ENCODE measurements at places on chromosomes 6 and 20.

GRCh38 chr20:52867305-52867704 lies 104.9 kb upstream of the TSHZ2 start:
- no peak overlapping the region for H3K4me3 ChIP-seq
- peaks cover 2% of the 10 kb centered on the region for H3K4me1 ChIP-seq
- no peak overlapping the region for H3K27ac ChIP-seq
- H3K27me3 ChIP-seq = no peaks in the 10 kb centered on the region
- no peak for DNase-seq
- no peaks in the 10 kb centered on the region for H3K36me3 ChIP-seq

DNA sequence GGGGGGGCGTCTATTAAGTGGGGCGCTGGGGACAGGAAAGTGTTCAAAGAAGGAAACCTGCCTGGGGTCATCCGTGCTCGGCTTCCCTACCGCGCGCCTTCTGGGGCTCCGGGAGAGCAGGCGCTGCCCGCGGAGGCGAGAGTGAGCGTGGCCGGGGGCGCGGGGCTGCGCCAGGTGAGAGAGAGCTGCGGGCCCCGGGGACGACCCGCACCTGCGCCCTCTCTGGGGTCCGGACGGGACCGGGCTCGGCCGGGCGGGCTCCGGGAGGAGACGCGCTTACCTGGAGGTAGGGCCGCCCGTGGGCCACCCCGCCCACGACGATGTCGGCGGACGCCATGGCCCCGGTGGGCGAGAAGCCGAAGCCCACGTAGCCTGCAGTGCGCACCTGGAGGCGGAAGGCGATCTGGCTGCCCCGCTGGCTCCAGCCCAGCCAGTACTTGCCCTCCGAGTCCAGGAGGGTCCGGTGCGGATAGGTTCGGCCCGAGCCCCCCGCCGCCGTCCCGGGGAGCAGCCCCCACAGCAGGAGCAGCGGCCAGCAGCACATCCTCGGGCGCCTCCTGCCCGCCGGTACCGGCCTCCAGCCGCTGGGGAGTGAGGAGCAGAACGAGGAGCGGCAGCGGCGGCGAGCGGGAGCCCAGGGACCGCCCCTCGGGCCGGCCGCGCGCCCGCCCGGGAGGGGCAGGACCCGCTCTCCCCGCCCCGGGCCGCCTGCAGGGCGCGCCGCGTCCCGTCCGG lies at the start of gene MOXD1:
MOXD1 (minus strand) TSS at position 593 of the 735 bp plus-strand sequence; CDS start at position 544, 49 bp downstream.
- H3K4me1 ChIP-seq = peaks cover 8% of the 10 kb centered on the region
- peaks cover 73% of the 10 kb centered on the region for H3K27me3 ChIP-seq

- H3K27me3 ChIP-seq = peaks cover 12% of the 10 kb centered on the region
- peaks cover 42% of the 10 kb centered on the region for H3K36me3 ChIP-seq
- no peak overlapping the region for H3K4me3 ChIP-seq
Measured at GRCh38 chr6:138406443-138406842, 2.4 kb downstream of the HEBP2 start.

DNA sequence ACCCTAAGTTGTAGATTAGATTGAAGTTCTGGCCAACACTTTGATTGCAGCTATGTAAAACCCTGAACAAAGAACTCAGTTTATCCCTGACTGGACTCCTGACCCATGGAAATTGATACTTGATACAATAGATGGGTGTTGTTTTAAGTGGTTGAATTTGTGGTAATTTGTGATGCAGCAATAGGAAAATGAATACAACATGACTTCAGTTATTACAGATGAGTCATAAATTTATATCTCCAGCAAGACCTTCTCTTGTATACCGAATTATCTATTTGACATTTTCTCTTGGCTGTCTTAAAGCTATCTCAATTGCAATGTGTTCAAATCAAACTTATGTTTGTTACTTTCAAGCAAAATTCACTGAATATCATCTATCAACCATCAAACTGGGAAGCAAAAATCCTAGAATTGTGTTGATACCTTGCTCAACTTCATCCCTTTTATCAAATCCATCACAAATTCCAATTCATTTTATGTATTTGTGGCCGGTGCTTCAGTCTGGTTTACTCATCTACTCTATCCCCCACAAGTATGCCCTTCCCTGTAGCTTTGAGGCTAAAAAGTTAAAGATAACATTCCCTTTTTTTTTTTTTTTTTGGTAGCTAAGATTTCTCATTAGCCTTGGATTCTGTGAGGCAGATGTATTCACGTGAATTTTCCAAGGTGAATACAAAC lies 129.4 kb upstream of the CENPW start:
- no peaks in the 10 kb centered on the region for H3K36me3 ChIP-seq
- no peak overlapping the region for H3K27ac ChIP-seq
- H3K4me1 ChIP-seq = no peaks in the 10 kb centered on the region
- no peak overlapping the region for H3K4me3 ChIP-seq
- H3K27me3 ChIP-seq = no peaks in the 10 kb centered on the region
- no peak for DNase-seq

DNA sequence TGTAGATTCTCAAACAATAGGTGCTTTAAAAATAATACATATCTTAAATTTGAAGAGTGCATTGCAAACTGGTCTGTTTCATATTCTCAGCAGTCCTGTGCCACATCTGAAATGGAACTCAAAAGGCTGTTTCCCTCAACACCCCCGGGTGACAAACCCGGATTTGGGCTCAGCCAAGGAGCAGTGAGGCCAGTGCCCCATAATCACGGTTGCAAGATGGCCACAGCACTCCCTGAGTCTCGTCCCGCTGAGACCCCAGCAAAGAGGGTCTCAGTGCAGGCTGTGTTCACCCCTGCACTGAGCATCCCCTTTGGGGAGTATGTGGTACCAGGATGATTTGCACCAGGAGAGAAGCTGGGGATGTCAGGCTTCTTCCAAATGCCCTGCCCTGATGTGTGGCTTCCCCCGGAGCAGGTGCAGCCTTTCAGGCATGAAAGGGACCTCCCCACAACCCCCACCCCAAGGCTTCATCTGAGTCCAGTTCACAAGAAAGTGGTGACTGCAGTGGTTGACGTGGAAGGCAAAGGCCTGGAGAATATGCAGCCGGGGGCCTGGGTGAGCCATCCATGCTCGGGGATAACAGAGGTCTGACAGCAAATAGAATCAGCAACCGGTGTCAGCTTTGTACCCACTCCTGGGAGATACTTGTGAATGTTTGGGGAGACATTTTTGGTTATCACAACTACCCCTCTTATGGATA lies 202.9 kb downstream of the SYNDIG1 start:
- no peaks in the 10 kb centered on the region for H3K36me3 ChIP-seq
- no peaks in the 10 kb centered on the region for H3K27me3 ChIP-seq
- H3K27ac ChIP-seq = no peak overlapping the region
- no peak overlapping the region for H3K4me3 ChIP-seq

- H3K36me3 ChIP-seq = no peaks in the 10 kb centered on the region
- H3K4me1 ChIP-seq = no peaks in the 10 kb centered on the region
- DNase-seq = no peak
- H3K4me3 ChIP-seq = no peak overlapping the region
Measured at GRCh38 chr20:57065646-57066045, 200.8 kb downstream of the BMP7 start.

DNA sequence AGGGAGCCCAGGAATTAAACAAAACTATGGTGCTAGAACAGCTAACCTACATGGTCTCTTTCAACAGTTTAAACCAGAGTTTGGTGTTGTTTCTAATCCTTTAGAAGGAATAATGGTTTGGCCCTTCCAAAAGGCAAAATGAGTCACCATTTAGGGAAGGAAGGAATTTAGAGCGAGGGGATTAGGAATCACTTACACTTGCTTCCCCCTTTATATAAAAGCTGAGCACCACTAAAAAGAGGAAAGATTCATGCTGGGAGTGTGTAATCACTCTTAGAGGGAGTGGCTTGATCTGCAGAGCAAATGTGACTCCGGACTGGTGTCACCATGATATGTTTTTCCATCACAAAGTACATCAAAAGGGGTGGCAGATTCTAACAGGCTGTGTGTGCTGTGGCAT lies 63.6 kb downstream of the F13A1 start:
- no peaks in the 10 kb centered on the region for H3K4me1 ChIP-seq
- H3K36me3 ChIP-seq = no peaks in the 10 kb centered on the region
- H3K4me3 ChIP-seq = no peak overlapping the region
- H3K27me3 ChIP-seq = peaks cover 3% of the 10 kb centered on the region
- no peak for DNase-seq

DNA sequence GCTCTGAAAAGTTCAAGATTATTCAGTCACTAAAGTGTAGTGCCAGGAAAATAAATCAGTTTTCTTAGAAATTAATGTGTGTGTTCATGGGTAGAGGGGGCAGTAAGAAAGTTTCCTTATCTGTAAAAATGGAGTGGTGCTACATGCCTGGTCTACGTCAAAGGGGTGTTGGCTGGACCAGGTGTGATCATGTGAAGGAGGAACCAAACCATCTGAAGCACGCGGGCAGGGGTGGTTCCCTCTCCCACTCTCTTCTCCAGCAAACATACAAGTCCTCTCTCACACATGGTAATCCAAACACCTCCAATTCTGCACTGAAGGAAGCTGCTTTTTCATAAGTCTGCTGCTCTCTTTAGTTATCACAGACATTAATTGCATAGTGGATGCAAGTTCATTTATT lies 63.1 kb downstream of the CLIC5 start:
- no peak overlapping the region for H3K27ac ChIP-seq
- peaks cover 4% of the 10 kb centered on the region for H3K27me3 ChIP-seq
- no peaks in the 10 kb centered on the region for H3K4me1 ChIP-seq
- DNase-seq = no peak

GRCh38 chr6:107870381-107870780 lies 46.3 kb upstream of the SCML4 start:
- H3K4me1 ChIP-seq = peaks cover 18% of the 10 kb centered on the region
- no peak overlapping the region for H3K4me3 ChIP-seq
- no peak for DNase-seq
- H3K27ac ChIP-seq = no peak overlapping the region
- no peaks in the 10 kb centered on the region for H3K27me3 ChIP-seq
- H3K36me3 ChIP-seq = peaks cover 43% of the 10 kb centered on the region

- no peak for DNase-seq
- peaks cover 21% of the 10 kb centered on the region for H3K27me3 ChIP-seq
- H3K4me1 ChIP-seq = no peaks in the 10 kb centered on the region
Measured at GRCh38 chr20:62220666-62221568, 839 bp upstream of the HRH3 start.

DNA sequence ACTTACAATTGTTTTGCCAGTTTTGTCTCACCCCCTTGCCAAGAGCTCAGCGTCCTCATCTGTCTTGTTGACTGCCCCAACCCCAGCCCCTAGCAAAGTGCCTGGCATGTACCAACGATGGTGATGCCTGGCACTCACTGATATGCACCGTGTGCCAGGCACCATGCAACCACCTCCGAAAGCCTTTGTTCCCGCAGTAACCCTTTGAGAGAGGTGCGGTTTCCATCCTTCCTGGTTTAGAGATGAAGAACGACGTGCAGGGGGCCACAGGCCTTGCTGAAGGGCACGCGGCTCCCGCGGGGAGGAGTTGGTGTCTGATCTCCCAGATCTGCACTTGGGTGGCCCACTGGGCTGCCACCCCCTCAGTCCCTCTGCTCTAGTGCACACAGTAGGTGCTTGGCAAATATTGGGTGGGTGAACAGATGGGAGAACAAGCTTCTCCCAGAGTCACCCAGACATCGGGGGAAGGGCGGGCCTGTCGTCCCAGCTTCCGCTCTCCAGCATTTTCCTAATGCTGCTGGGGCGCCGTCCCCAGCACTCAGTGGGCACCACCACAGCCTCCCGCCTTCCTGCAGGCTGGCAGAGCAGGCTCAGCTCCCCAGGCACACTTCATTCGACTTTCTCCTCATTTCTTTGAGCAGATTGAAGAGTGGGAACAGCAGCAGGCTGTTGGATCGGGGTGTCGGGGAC lies 35.3 kb downstream of the DLGAP4 start:
- no peak overlapping the region for H3K27ac ChIP-seq
- H3K27me3 ChIP-seq = no peaks in the 10 kb centered on the region
- H3K4me1 ChIP-seq = no peaks in the 10 kb centered on the region
- H3K4me3 ChIP-seq = no peak overlapping the region

GRCh38 chr6:37650071-37650481 lies 47.6 kb downstream of the MDGA1 start:
- H3K27me3 ChIP-seq = peaks cover 31% of the 10 kb centered on the region
- H3K27ac ChIP-seq = no peak overlapping the region
- no peak for DNase-seq
- peaks cover 4% of the 10 kb centered on the region for H3K36me3 ChIP-seq
- H3K4me1 ChIP-seq = peaks cover 16% of the 10 kb centered on the region
- no peak overlapping the region for H3K4me3 ChIP-seq

DNA sequence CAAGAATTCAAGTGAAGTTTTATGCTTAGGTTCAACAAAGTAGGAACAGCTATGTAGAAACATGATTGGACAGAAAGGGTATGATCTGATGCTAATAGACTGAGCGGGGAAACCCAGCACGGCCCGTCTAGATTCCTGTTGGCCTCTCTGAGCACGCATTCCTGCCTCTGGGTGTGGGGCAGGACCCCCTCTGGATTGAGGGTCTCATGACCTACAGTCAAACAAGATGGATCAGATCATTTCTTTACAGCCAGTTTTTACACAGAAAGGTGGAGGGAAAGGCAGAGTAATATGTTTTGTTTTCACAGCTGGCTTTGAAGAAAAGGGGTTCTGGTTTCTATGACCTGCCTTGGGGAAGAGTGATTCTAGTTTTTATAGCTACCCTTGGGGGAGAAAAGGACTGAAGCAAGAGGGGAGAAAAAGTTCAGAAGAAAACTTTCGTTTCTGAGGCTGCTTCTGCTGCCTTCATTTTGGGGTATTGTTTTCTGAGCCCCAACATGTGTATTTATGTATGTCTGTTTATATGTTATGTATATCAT lies 99.6 kb upstream of the SLC22A16 start:
- DNase-seq = no peak
- H3K27ac ChIP-seq = no peak overlapping the region
- H3K36me3 ChIP-seq = peaks cover 3% of the 10 kb centered on the region
- no peak overlapping the region for H3K4me3 ChIP-seq

Measured in activated T-helper 2 cell treated with anti-CD3 and anti-CD28 coated beads, Interferon-gamma antibody, Interleukin-2, Interleukin-4, amounts not matched to agents 10 μg/mL and 5 μg/mL and 100 μg/mL, durations not matched to agents 14 hours and 24 hours and 36 hours (primary cell).